Naive thymus-derived CD8-positive, alpha-beta T cell (primary cell): ENCODE measurements at places on chromosomes 13 and 19.

DNA sequence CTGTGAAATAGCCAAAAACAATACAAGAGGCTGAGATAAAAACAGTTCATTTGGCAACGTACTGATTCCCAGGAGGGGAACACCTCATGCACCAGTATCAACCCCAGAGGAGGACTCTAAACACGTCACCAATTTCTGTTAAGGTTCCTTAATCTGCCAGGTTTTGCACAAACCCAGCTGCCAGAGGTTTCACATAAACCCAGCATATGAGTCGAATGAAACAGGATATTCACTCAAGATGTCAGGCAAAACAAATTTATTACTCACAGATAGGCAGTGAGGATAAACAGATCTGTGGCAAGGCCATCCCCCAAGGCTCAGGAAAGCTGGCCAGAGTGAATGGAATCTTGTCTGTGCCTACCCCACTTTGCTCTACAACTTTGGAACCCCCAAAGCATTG, 210.9 kb downstream of the GPC5 start:
- H3K27me3 ChIP-seq: no peaks in the 10 kb centered on the region
- no peak for DNase-seq
- no peaks in the 10 kb centered on the region for H3K4me1 ChIP-seq
- H3K4me3 ChIP-seq: no peak overlapping the region
- H3K27ac ChIP-seq: no peak overlapping the region
- no peaks in the 10 kb centered on the region for H3K36me3 ChIP-seq

GRCh38 chr13:94138831-94139230, 340.7 kb downstream of the DCT start:
- no peaks in the 10 kb centered on the region for H3K36me3 ChIP-seq
- no peak for DNase-seq
- no peak overlapping the region for H3K4me3 ChIP-seq
- H3K27ac ChIP-seq: no peak overlapping the region
- H3K27me3 ChIP-seq: no peaks in the 10 kb centered on the region

GRCh38 chr13:80921971-80922370, 581.0 kb upstream of the SPRY2 start:
- H3K36me3 ChIP-seq: no peaks in the 10 kb centered on the region
- H3K4me3 ChIP-seq: no peak overlapping the region
- no peaks in the 10 kb centered on the region for H3K4me1 ChIP-seq
- H3K27ac ChIP-seq: no peak overlapping the region

GRCh38 chr13:20197361-20197834, 4.7 kb upstream of the GJB2 start:
- peak; percentile 54 for DNase-seq
- H3K4me3 ChIP-seq: no peak overlapping the region
- peaks cover under 1% of the 10 kb centered on the region for H3K36me3 ChIP-seq
- H3K4me1 ChIP-seq: peaks cover 19% of the 10 kb centered on the region
- H3K27ac ChIP-seq: no peak overlapping the region

GRCh38 chr13:79121286-79121685, 284.8 kb downstream of the RBM26 start:
- H3K27ac ChIP-seq: no peak overlapping the region
- no peaks in the 10 kb centered on the region for H3K36me3 ChIP-seq
- H3K4me3 ChIP-seq: no peak overlapping the region
- DNase-seq: no peak

DNA sequence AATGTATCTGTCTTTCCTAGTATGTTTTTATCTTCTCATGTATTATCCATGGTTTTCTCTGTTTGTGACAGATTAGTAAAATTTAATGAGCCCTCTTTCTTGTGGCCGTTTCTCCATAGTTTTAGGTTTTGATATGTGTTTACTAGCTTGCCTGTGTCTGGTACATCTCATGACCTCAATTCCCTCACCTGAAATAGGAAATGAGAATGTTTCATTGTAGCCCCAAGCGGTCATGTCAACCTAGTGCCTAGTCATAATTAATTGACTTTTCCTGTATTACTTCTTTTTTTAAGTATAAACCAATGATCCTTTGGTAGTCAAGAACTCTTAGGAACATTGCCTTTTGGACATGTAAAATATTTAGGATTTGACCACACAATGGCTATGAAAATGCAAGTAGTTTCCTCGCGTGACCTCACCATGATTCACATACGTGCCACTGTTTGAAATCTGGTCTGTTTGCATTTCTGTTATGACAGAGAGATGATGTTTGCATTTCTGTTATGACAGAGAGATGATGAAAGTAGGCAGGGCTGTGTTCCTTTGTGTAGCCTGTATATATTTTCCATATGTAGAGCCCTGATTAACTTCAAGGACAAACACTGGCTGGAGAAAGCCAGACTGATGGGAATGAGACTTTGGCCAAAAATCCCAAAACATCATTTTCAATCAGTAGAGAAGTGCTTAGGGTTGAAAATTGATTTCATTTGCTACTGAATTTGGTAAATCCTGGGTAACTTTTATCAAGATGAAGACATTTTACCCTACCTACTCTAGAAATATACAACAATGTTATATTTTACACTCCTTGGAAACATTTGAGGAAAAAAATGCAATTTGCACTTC, 104.8 kb downstream of the TNFRSF19 start:
- DNase-seq: no peak
- H3K4me1 ChIP-seq: peaks cover 10% of the 10 kb centered on the region
- H3K27me3 ChIP-seq: peaks cover 1% of the 10 kb centered on the region
- H3K36me3 ChIP-seq: no peaks in the 10 kb centered on the region

GRCh38 chr13:70090036-70090723, 17.4 kb upstream of the ATXN8OS start:
- no peak for DNase-seq
- no peak overlapping the region for H3K27ac ChIP-seq
- H3K27me3 ChIP-seq: no peaks in the 10 kb centered on the region
- no peak overlapping the region for H3K4me3 ChIP-seq
- no peaks in the 10 kb centered on the region for H3K4me1 ChIP-seq

DNA sequence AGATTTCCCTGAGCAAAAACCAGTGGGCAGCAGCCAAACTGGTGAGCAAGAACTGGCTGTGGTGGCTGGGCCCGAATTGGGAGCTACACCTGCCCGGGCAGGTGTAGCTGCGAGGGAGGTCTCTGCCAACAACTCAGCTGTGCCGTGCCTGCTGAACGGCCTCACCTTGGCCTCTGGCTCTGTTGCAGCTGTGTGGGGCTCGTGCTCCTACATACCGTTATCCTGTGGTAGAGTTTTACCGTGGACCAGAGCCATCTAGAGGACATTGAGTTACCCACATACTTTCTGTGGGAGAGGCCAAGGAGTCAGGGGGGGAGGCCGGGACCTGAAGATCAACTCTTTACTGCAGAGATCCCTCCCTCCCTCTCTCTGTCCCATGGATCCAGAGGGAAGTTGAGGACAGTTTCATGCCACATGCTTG, 113.2 kb downstream of the TM9SF2 start:
- DNase-seq: no peak
- peaks cover 41% of the 10 kb centered on the region for H3K4me1 ChIP-seq
- no peaks in the 10 kb centered on the region for H3K36me3 ChIP-seq
- no peak overlapping the region for H3K4me3 ChIP-seq
- peak overlapping the region; percentile 84 for H3K27ac ChIP-seq
- H3K27me3 ChIP-seq: no peaks in the 10 kb centered on the region
